IMR-90 (cell line): ENCODE measurements at places on chromosomes 5 and 9. TPM values are rescaled to one million over a fixed set of nuclear protein-coding genes. Genes with fewer than 3 reads are reported as not detected.

- DNase-seq: peak; percentile 73
Observed at GRCh38 chr5:72234265-72234700, 85.8 kb downstream of the MRPS27 start.

GRCh38 chr5:6591671-6592288 lies 41.1 kb downstream of the NSUN2 start:
- DNase-seq: no peak

DNA sequence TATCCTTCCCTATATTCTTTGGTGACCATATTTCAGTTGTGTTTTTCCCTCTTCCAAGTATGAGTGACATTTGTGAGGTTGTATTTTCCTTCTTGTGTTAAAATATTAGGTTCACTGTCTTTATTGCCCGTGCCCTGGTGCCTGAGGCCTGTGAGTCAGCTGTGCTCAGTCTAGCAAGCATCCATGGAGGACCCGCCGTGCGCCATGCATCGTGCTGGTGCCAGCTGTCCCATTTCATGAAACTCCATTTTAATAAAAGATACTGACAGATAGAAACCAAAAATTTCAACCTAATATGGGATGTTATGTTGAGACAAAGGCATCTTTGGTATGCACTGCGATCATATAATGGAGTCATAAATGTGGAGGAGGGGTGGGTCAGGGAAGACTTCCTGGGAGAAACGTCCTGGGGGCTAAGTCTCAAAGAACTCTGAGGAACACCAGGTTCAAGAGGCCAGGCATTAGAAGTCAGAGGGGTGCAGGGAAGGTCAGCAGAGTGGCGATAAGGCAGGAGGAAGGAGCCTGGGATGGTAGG lies 34.0 kb upstream of the FGF1 start:
- DNase-seq: no peak

DNA sequence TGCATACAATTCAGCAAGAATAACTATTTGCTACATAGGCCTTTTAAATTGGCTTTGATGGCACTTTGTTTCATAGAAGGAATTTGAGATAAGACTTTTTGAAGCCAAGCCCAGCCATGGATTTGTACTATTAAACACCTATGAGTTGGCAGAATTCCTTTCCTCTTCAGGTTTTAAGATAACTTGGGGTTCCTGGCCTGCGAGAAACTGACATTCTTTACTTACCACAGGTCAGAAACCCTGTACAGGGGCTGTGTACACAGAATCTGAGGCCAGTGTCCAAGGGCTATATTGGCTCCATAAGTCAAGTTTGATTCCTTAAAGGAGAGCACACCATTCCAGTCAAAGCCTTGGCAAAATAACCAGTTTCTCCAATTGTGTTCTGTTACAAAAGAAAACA lies 10.8 kb upstream of the BTNL3 start:
- DNase-seq: no peak

- no peak for DNase-seq
Observed at GRCh38 chr5:178332210-178332641, 99.6 kb upstream of the PHYKPL start.

GRCh38 chr9:127769101-127769500 lies 9.4 kb downstream of the SH2D3C start:
- no peak for DNase-seq

GRCh38 chr9:15735083-15735857 lies 182.4 kb downstream of the CCDC171 start:
- peak; percentile 94 for DNase-seq

DNA sequence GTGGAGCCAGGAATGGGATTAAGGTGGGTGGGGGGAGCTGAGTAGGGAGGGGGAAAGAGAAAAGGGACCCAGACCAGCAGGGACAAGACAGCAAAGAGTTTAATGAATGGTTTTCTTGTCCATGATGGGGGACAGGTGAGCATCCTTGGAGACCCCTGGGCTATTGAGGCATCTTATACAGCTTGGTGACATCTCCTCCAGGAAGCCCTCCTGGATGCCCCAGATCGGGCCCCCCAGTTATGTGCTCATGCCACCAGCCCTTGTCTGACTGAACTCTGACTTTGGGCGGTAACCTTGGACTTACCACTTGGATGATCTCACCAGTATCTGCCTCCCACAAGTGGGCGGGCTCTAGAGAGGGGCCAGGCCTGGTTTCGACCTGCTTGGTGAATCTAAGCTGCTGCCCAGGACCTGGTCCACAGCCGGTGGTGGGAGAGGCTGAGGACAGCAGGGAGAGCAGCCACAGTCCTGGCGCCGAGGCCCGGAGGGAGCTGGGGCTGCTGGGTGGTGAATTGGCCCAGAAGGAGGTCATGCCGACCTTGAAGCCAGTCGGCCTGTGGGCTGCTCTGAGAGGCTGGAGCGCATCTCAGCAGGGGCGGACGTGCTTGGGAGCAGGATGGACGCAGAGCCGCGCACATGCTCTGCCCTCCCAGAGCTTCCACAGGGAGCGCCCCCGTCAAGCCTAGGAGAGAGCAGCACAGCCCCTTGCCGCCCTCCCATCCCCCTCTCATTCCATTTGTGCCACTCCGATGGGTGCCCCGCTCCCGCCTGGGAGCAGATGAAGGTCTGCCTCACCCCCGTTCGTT lies 36.2 kb downstream of the UNC5A start:
- no peak for DNase-seq

DNA sequence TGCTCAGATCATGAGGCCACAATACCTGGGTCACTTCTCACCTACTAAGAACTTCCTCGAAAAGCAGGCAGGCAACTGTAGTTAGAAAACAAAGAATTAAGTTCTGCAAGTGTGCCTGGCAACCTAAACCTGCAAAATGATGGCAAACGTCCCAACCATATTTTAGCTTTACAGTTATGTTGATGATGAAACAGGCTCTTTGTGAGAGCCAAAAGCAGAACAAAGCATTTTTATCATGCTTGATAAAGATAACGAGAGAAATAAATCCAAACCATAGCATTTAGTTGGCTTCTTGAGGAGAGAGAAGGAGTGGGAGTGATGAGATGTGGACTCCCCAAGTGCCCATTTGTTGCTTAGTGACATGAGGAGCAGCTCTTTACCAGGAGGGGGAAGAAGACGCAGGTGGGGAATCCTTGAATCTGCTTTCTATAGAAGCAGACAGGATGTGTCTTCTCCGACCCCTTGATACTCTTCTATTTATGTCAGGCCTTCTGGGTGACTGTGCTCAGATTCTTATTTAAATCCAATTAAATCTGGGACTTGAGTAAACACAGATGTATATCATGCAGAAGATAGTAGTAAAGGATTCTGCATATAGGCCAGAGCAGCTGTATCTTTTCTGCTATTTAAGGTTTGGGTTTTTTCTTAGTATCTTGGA lies 221.2 kb downstream of the TMEM167A start:
- DNase-seq: no peak

GRCh38 chr5:124132843-124133242 lies 613.6 kb downstream of the ZNF608 start:
- DNase-seq: no peak

Gene FST
- total RNA-seq: 141 and 187 TPM in 2 replicates

DNA sequence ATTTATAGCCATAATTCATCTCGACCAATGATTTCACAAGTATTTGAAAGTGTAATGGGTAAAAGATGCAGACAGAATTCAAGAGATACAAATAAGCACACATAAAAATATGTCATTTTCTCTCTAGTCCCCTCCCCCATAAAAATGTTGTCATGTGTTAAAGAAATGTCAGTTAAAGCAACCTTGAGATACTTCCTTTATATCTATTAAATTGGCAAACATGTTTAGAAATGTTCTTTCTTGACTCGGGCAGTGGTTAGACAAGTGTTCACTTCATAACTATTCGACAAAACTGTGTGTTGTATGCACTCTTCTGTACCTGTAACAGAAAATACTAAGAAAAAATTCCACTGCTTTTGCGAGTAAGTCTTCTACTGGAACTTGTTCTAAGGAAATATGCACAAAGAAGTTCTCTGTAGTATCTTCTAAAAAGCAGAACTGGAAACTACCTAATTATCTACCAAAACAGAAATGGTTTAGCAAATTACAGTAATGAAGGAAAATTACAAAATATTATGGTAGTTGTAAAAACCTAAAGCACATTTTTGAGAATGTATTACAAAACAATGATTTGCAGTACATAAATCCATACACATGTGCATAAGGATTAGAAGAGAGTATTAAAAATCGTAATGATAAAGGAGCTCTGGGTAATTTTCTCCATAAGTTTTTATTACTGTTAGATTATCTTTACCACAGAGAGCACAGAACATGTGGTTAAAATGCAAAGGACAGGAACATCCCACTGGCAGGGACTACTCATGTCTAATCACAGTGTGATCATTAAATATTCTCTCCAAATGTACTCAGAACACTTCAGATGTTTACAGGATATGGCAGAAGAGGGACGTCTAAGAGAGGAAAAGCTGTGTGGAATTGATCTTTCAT lies 35.9 kb downstream of the FBXW2 start:
- DNase-seq: no peak

- DNase-seq: no peak
Observed at GRCh38 chr5:138533973-138534941, 8.8 kb downstream of the ETF1 start.

GRCh38 chr9:30943446-30944224 lies 1440.8 kb upstream of the ACO1 start:
- no peak for DNase-seq

Gene UNC5A
- total RNA-seq: not detected in 2 replicates

DNA sequence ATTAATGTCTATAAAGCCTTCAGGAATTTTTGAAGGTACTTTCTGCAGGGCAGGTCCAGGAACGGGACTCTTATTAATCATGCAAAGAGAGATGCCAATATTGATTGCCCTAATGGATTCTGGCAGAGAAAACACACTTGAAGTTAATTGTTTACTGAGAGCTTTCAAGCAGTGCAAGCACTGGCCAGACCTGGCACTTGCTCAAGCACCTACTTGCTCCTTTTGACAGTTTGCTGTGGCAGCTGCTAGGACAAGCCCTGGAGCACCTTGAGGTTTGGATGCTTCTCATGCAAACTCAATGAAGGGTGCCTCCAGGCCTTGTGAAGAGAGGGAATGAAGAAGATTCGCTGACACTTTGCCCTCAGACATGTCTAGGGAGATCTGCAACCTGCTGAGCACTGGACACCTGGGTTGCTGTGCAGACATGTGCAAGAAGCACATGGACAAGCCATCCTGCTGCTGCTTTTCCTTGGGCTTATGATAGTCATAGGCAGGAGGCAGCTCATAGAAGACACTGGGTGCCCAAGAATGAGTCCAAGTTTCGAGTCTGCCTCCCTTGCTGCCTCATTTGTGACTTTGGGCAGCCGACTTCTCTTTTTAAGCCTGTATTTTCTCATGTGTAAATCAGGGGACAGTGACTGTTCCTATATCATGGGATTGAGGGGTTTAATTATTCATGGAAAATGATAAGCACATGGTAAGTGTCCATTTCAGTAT lies 88.8 kb upstream of the EQTN start:
- DNase-seq: no peak

- no peak for DNase-seq
Observed at GRCh38 chr5:172659570-172659908, 18.5 kb downstream of the NEURL1B start.

- no peak for DNase-seq
Observed at GRCh38 chr5:101288633-101289032, 385.6 kb upstream of the ST8SIA4 start.

- peak; percentile 69 for DNase-seq
Observed at GRCh38 chr9:34664281-34665066, 2.0 kb upstream of the CCL27 start.

Gene INSL6
- total RNA-seq: not detected in 2 replicates

GRCh38 chr5:120552638-120553037 lies 88.5 kb downstream of the PRR16 start:
- peak; percentile 29 for DNase-seq

Gene FGFR4
- total RNA-seq: 0.90 and 1.7 TPM in 2 replicates

Gene TLN1
- 337 and 346 TPM in 2 replicates for total RNA-seq

GRCh38 chr9:100589582-100589981 lies 11.7 kb downstream of the CAVIN4 start:
- peak; percentile 65 for DNase-seq

GRCh38 chr9:115601434-115601833 lies 483.5 kb upstream of the TNC start:
- DNase-seq: no peak

- DNase-seq: no peak
Observed at GRCh38 chr9:133612051-133612450, 2.9 kb upstream of the FAM163B start.

GRCh38 chr9:105357937-105358336 lies 89.9 kb upstream of the FSD1L start:
- DNase-seq: no peak

DNA sequence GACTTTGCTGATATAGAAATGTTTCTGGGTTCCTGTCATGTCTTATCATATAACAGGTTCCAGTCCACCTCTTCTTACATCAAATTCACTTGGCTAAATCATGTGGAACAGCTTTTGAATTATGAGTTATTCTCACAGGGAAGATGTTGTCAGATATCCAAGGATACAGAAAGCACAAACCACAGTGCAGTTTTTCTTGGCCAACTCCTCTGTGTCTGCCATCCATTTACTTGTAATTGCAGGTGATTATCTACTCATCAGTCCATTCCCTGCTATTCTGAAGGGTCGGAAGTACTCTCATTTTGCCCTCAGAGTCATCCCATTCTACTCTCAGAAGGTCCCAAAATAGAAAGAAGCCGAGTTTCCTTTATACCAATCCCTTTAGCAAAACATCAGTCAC lies 10.0 kb downstream of the MARCHF11 start:
- DNase-seq: no peak

- peak; percentile 7 for DNase-seq
Observed at GRCh38 chr9:85740787-85741094, 1.0 kb downstream of the AGTPBP1 start.

DNA sequence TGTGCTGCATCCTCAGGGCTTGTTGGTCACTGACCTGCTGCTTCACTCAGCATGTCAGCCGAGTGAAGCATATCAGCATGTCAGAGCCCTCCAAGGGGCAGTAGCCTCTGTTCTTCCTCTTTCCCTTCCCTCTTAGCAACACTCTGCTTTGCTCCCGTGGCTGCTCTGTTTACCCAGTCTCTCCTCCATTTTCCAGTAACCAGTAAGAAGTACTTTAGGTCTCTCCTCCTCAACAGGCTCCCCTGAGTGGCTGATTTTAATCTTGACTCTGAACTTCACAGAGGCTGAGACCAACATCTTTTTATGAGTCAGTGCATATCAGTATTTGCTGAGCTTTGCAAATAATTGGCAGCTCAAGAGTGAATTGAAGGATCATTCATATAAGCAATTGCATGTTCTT lies 18.6 kb upstream of the ADRB2 start:
- no peak for DNase-seq

Gene LCN15
- not detected in 2 replicates for total RNA-seq

- DNase-seq: no peak
Observed at GRCh38 chr9:116685166-116685565, 1.9 kb upstream of the TRIM32 start.

- DNase-seq: no peak
Observed at GRCh38 chr5:73928476-73929070, 302.6 kb downstream of the ARHGEF28 start.

- DNase-seq: no peak
Observed at GRCh38 chr9:3189113-3189861, 336.5 kb downstream of the RFX3 start.

GRCh38 chr9:389758-390157 lies 175.1 kb downstream of the DOCK8 start:
- DNase-seq: no peak
